Activated T-helper 1 cell treated with anti-CD3 and anti-CD28 coated beads, Interleukin-12 subunit alpha, Interleukin-12 subunit beta, Interleukin-2, Interleukin-4 antibody, amounts not matched to agents 30 ng/mL and 10 ng/mL and 1 ng/mL, durations not matched to agents 14 hours and 24 hours and 36 hours (primary cell): ENCODE measurements at places on chromosomes 1 and 21.

- no peak overlapping the region for H3K27ac ChIP-seq
- H3K36me3 ChIP-seq, result no peaks in the 10 kb centered on the region
- DNase-seq, result no peak
- H3K27me3 ChIP-seq, result peaks cover 5% of the 10 kb centered on the region
- no peak overlapping the region for H3K4me3 ChIP-seq
- H3K4me1 ChIP-seq, result no peaks in the 10 kb centered on the region
Observed at GRCh38 chr1:63710761-63711380, 62.9 kb upstream of the ROR1 start.

GRCh38 chr1:42323551-42323950 lies 11.5 kb downstream of the FOXJ3 start:
- H3K4me3 ChIP-seq, result no peak overlapping the region
- H3K36me3 ChIP-seq, result peaks cover 14% of the 10 kb centered on the region
- no peak for DNase-seq
- H3K27me3 ChIP-seq, result no peaks in the 10 kb centered on the region
- peaks cover 65% of the 10 kb centered on the region for H3K4me1 ChIP-seq

DNA sequence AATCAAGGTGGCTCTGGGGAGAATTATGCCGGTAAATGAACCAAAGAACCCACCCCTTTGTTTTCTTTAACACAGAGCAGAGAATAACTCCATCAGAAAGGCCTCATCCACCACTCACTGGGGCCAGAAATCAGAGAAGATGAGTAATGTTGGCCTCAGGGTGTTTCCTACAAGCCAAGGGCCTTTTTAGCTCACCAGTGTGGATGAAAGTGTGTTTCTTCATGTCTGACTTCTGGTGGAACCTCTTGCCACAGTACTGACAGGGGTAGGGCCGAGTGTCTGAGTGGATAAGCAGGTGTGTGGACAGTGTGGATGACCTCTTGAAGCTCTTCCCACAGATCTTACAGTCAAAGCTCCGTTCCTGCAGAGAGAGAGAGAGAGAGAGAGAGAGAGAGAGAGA lies 8.3 kb downstream of the GFI1 start:
- peaks cover 82% of the 10 kb centered on the region for H3K4me1 ChIP-seq
- H3K27ac ChIP-seq, result peak overlapping the region; percentile 98
- no peaks in the 10 kb centered on the region for H3K27me3 ChIP-seq
- no peak for DNase-seq
- H3K4me3 ChIP-seq, result peak overlapping the region; percentile 85
- H3K36me3 ChIP-seq, result peaks cover 80% of the 10 kb centered on the region

DNA sequence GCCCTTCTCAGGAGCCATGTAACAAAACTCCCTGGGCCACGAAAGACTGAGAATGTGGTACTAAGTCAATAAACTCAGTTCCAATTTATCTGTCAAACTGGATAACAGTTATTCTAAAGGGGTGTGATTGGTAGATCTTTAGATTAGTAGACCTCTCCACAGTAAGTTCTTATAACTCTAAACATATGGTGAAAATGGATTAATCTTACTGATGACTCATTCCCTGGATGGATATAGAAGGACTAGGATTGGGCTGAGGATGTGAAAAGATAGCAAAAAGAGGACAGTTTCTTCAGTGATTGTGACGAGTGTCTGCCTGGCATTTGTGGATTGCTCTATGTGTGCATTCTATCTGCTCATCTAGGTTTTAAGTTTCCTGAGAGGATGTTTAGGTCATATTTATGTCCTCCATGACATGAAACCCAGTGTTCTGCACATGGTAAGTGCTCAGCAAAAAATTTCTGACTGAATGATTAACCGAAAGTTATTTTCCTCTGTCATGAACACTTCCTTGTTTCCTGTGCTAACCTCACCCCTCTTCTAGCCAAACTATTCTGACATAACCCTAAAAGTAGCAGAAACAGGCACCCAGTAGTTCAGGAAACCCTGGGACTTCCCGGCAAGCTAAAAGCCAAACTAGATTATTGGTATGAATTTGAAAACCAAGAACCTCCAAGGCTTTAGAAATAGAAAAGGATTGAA lies 397.5 kb upstream of the PLXNA2 start:
- peaks cover 5% of the 10 kb centered on the region for H3K27me3 ChIP-seq
- DNase-seq, result no peak
- no peaks in the 10 kb centered on the region for H3K36me3 ChIP-seq
- H3K4me1 ChIP-seq, result no peaks in the 10 kb centered on the region

GRCh38 chr1:150928286-150928685 lies 2.1 kb downstream of the SETDB1 start:
- DNase-seq, result no peak
- no peaks in the 10 kb centered on the region for H3K27me3 ChIP-seq
- H3K4me3 ChIP-seq, result peak overlapping the region; percentile 1
- H3K36me3 ChIP-seq, result peaks cover 45% of the 10 kb centered on the region
- peaks cover 12% of the 10 kb centered on the region for H3K4me1 ChIP-seq

DNA sequence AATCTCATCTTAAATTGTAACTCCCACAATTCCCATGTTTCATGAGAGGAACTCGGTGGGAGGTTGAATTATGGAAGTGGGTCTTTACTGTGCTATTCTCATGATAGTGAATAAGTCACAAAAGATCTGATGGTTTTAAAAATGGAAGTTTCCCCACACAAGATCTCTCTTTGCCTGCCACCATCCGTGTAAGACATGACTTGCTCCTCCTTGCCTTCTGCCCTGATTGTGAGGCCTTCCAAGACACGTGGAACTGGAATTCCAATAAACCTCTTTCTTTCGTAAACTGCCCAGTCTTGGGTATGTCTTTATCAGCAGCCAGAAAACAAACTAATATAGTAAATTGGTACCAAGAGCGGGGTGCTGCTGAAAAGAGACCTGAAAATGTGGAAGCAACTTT lies 761.6 kb upstream of the RGS18 start:
- no peak overlapping the region for H3K27ac ChIP-seq
- H3K4me3 ChIP-seq, result no peak overlapping the region
- no peaks in the 10 kb centered on the region for H3K4me1 ChIP-seq
- DNase-seq, result no peak

- H3K27me3 ChIP-seq, result peaks cover 5% of the 10 kb centered on the region
- no peak overlapping the region for H3K4me3 ChIP-seq
- H3K4me1 ChIP-seq, result no peaks in the 10 kb centered on the region
- no peak for DNase-seq
Observed at GRCh38 chr1:233496993-233497392, 116.9 kb upstream of the KCNK1 start.

GRCh38 chr1:114457675-114458236 lies 53.2 kb downstream of the TRIM33 start:
- H3K27me3 ChIP-seq, result no peaks in the 10 kb centered on the region
- peaks cover 32% of the 10 kb centered on the region for H3K4me1 ChIP-seq
- H3K36me3 ChIP-seq, result peaks cover 54% of the 10 kb centered on the region
- H3K4me3 ChIP-seq, result no peak overlapping the region
- DNase-seq, result no peak

DNA sequence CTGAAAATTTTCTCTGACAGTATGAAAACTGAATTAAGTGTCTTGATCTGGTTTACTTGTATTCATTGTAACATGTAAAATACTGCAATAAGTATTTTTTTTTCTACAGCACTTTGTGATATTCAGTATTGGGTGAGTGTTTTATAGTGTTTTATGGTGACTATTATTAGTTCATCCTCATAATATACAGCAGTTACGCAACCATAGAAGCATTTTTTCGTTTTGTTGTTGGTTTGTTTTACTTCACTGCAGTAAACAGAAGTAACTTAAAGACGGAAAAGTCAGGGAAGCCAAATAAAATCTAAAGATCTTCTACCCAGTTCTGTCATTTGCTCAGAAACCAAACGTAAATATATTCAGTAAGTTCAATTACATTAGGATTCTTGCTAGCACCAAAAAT lies 250.0 kb downstream of the TPR start:
- H3K36me3 ChIP-seq, result no peaks in the 10 kb centered on the region
- no peaks in the 10 kb centered on the region for H3K27me3 ChIP-seq
- DNase-seq, result no peak
- H3K4me1 ChIP-seq, result no peaks in the 10 kb centered on the region
- no peak overlapping the region for H3K27ac ChIP-seq

- no peaks in the 10 kb centered on the region for H3K36me3 ChIP-seq
- H3K4me3 ChIP-seq, result no peak overlapping the region
- no peak for DNase-seq
- H3K27ac ChIP-seq, result no peak overlapping the region
Observed at GRCh38 chr1:57258557-57259325, 165.1 kb downstream of the DAB1 start.

GRCh38 chr1:180563026-180563827 lies 4.5 kb downstream of the OVAAL start:
- no peak for DNase-seq
- H3K27me3 ChIP-seq, result peaks cover 32% of the 10 kb centered on the region
- H3K4me1 ChIP-seq, result peaks cover 5% of the 10 kb centered on the region
- no peak overlapping the region for H3K4me3 ChIP-seq

GRCh38 chr1:22500471-22500870 lies 48.8 kb downstream of the ZBTB40 start:
- no peaks in the 10 kb centered on the region for H3K4me1 ChIP-seq
- H3K36me3 ChIP-seq, result peaks cover 5% of the 10 kb centered on the region
- no peaks in the 10 kb centered on the region for H3K27me3 ChIP-seq
- DNase-seq, result no peak
- H3K27ac ChIP-seq, result no peak overlapping the region
- no peak overlapping the region for H3K4me3 ChIP-seq

DNA sequence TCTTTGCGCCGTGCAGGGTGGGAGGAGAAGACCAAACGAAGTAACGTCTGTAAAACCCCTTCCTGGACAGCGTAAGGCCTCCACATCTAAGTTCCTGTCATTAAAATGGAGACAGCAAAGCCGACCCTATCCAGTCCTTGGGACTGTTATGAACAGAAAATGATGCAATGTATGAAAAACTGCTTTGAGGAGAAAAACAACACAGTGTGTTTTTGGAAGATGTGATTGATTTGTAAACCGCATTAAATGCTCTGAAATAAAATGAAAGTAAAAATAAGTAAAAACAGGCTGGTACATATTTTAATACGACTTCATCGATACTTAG lies 827 bp upstream of the URB1 start:
- peaks cover 46% of the 10 kb centered on the region for H3K4me1 ChIP-seq
- H3K36me3 ChIP-seq, result peaks cover 16% of the 10 kb centered on the region
- peak overlapping the region; percentile 88 for H3K27ac ChIP-seq

DNA sequence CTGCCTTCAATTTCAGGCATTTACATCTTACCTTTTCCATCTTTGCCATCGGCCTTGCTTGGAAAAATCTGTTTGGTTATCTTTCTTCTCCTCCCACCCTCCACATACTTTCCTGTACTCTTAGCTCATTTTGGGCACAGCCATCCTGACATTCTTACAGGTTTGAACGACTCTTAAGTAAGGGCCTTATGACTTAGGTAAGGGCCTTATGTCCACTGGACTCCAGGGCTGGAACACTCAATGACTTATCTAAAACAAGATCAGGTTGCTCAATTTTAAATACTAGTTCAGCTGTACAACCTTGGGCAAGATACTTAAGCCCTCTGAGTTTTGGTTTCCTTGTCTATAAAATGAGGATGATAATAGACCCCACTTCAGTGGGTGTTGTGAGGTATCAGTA lies 40.9 kb downstream of the C1orf21 start:
- H3K4me1 ChIP-seq, result no peaks in the 10 kb centered on the region
- H3K36me3 ChIP-seq, result no peaks in the 10 kb centered on the region
- peaks cover 3% of the 10 kb centered on the region for H3K27me3 ChIP-seq
- DNase-seq, result no peak
- H3K4me3 ChIP-seq, result no peak overlapping the region
- H3K27ac ChIP-seq, result no peak overlapping the region

DNA sequence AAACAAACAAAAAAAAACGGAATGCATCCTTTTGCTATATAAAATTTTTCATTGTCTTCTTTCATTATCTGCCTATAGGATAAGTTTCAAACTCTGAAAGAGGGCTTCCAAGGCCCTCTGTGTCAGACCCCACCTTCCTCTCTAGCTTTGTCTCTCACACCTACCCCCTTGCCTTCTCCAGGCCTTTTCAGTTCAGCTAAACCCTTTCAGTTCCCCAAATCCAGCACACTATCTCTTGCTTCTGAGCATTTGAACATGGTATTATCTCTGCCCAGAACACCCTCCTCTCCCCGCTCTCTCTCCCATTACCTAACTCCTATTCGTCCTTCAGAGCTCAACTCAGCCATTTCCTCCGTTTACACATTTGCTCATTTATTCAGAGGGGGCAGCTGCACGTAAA lies 35.7 kb downstream of the C1orf216 start:
- peaks cover 18% of the 10 kb centered on the region for H3K27me3 ChIP-seq
- H3K27ac ChIP-seq, result no peak overlapping the region
- no peaks in the 10 kb centered on the region for H3K36me3 ChIP-seq
- no peaks in the 10 kb centered on the region for H3K4me1 ChIP-seq
- H3K4me3 ChIP-seq, result no peak overlapping the region
